ENCODE measurements at places on chromosomes 13 and 19.

- no peak for DNase-seq
Measured at GRCh38 chr19:4052993-4053422, 13.7 kb downstream of the ZBTB7A start.

DNA sequence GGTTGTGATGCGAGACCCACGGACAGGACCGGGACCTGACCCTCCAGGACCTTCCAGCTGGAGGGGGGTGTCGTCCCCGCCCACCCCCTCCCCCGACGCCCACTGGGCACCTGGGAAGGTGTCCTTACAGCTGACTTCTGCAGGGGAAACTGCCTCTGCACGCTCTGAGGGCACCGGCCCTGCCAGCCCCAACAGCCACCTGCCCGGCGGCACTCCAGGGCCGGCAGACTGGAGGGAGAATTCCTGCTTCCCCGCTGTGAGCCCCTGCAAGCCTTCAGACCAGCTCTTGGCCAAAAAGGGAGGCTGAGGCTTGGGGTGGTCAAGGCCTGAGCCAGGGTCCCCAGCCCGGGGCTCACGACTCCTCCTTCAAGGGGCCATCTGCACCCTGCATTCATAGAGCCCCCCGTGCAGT is 1.2 kb downstream of the CNN2 start:
- DNase-seq = no peak

- DNase-seq = no peak
Measured at GRCh38 chr13:24985107-24985506, 110.8 kb upstream of the PABPC3 start.

DNA sequence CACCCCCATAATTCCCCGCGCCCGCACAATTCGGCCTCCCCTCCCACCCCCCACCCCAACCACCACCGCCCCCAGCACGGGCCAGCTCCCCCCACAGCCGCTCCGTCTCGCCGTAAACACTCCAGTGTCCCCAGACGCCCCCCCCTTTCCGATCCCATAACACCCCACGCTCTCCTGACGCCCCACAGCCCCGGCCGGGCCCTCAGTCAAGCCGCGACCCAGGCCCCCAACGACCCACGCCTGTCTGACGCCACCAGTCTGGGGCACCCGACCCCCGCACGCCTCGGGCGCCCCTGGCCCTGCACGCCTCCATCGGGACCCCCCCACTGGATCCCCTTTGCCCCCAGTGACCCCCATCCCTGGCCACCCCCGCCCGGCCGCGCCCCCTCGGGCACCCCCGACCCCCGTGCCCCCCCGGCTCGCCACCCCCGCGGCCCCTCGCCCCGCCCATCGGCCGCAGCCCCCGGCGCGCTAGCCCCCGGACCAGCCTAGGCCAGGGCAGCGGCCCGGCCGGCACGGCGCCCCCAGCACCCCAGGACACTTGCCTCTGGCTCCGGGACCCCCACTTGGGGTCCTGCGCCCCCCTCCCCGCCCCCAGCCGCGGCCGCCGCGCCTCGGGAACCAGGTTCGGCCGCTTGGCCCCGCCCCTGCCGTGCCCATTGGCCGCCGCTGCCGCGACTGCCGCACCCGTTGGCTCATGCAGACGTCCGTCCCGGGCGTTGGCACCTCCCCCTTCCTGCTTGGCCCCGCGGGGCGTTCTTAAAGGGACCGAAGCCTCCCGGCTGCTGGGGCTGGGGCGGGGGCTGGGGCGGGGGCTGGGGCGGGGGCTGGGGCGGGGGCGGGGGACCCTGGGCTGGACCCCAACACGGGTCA is at the start of gene FKBP8:
FKBP8 (minus strand) TSS at position 633 of the 873 bp plus-strand sequence. CDS start 1,603 bp downstream, outside the sequence.
- peak; percentile 90 for DNase-seq

DNA sequence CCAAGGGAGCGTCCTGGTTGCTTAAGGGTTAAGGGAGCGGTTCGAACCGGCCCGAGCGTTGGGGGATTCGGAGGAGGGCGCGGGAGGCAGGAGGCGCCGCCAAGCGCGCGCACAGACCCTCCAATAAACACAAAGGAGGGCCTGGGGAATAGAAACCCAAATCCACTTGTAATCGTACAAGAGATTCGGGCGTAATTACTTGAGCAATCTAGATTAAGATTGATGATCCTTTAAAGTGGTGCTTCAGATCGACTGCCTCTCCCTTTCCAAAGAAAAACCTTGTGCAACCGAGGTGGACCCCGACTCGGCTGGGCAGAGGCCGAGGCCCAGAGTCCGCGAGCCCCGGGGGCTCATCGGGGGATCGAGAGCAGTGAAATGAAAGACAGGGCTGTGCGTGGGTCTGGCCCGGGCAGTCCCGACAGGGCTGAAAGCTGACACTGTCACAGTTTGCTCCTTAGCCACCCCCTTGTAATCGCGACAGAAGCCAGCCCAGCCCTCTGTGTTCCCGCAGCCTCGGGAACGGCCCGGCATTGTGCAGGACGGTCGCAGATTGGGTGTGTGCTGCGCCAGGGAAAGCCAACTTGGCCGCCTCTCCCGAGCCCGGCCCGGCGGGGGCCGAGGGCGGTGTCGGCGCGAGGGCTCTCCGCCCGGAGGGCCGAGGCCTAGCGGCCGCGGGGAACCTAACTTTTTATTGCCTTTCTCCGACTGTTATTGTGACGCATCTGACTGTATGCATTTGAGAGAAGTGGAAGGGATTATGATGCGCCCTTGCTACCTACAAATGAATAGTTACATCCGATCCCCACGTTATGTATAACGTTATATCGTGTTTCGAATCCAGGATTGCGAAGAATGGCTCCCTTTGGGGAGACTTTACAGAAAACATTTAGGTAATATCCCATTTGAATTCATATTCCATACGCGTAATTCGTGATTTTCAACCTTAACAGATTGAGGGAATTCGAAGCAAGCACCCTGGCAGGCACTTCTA is 5.5 kb downstream of the MAB21L1 start:
- no peak for DNase-seq

DNA sequence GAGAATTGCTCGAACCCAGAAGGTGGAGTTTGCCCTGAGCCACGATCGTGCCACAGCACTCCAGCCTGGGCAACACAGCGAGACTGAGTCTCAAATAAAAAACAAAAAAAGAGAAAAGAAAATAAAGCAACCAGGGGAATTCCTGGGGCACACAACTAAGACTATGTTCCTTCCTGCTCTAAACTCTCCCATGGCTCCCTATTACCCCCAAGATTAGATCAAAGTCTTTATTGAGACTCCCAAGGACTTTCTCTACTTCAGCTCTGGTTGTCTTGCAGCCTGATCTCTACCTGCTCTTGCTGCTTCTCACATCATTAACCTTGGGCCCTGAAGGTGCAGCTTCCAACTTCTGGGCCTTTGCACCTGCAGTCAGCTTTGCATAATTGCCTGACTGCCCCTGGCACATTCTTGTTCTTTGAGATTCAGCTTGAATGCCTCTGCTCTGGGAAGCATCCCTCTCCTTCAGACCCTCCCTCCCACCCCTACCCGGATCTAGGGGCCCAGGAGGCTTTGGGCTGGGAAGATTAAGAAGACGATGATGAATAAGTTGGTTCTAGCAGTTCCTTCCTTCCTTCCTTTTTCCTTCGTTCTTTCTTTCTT is 16.8 kb upstream of the CERS4 start:
- no peak for DNase-seq

DNA sequence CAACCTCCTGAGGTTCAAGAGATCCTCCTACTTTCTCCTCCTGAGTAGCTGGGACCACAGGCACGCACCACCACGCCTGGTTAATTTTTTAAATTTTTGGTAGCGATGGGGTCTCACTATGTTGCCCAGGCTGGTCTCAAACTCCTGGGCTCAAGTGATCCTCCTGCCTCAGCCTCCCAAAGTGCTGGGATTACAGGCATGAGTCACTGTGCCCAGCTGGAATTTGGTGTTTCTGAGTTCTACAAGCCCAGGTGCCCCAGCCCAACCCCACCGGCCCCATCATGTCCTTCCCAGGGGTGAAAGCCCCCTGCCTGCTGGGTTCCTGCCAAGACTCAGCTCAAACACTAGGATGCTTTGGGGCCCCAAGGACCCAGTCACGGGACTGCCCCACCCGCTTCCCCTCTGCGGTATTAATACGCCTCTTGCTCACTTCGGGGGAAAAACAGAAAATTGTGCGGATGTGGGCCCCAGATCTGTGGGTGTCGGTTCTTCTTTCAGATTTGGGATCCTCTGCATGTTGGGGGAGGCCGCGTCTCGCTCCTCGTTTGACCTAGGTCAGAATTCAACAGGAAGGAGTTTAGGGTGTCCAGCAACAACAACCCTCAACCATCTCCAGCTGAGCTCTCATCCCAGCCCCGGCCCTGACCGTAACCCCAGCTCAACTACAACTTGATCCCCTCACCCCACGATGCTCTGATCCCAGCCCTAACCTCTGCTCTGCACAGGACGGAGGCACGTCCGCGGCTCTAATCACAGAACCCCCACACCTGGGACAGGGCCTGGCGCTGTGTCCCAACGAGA is 3.7 kb upstream of the FCER2 start:
- DNase-seq = peak; percentile 56

GRCh38 chr19:7986321-7987113 is 18.9 kb downstream of the ELAVL1 start:
- DNase-seq = no peak

DNA sequence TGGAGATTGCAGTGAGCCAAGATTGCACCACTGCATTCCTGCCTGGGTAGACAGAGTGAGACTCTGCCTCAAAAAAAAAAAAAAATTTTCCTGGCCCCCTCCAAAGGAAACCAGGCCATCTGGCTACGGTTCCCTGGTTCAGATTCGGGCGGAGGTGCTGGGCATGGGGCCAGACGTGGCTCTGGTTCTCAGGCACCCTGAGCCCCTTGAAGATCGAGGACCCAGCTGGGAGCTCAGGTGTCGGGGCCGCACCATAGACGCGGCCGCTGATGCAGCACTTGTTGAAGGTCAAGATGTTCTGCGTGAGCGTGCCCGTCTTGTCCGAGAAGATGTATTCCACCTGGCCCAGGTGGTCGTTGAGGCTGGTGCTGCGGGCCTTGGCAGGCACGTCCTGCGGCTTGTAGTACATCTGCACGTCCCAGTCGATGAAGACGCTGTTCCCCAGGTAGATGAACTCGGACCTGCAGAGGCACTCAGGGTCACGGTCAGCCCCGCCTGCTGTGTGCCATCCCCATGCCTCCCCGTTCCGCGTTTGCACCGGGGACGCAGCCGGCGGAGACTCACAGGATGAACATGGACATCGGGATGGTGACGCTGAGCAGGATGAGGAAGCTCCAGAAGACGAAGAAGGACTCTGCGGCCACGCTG is 12.3 kb downstream of the ATP8B3 start:
- DNase-seq = no peak

DNA sequence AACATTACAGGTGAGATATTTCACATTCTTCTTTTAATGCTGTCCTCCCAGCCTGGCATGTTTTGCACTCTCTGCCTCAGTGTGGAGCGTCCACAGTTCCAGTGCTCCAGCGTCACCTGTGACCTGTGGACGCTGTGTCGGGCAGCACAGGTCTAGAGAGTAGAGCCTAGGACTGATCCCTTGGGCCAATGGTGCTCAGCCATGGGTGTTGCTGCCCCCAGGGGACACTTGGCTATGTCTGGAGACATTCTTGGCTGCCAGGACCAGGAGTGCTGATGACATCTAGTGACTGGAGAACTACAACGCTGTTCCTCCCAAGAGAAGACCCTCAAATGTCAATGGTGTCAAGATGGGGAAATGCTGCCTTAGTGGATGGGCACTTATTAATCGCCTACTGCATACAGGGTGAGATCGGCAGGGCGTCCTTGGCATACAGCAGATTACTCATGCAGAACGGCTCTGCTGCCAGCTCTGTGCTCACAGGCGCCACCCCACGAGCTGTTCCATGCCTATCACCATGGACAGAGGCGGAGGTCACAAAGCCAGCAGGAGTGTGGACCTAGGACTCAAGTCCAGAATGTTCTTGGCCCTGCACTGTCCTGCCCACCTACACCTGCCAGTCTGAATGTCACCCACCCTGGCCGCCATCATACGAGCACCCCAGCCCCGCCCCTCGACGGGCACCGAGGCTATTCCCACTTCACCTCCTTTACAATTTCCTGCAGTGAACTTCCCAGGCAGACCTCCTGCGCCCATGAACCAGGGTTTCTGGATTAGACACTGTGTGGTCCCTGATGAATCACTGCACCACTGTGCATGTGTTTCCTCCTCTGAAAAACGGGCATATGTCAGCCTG is 13.9 kb upstream of the MADCAM1 start:
- DNase-seq = no peak

DNA sequence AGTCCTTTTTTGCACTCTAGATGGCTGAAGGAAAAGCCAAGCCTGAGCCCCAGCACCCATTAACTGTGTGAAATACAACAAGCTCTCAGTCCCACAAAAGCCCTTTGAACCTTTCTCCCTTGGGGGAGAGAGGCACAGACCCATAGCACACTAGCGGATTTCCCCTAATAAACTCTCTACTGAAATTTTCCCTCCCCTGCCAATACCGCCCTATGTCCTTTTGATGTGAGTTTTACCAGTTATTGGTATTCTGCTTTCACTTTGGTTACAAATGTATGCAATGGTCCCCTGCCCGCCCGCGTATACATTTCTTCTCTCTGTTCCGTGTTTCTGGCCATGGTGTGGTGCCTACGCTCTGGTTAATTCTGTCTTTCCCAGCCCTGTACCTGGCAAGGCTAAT is 54.0 kb upstream of the MYO16 start:
- DNase-seq = no peak

GRCh38 chr13:103068836-103069235 is 2.6 kb upstream of the SLC10A2 start:
- DNase-seq = no peak

- no peak for DNase-seq
Measured at GRCh38 chr19:54889566-54889965, 15.5 kb downstream of the FCAR start.

- no peak for DNase-seq
Measured at GRCh38 chr19:12774588-12775555, at the start of gene HOOK2. Gene HOOK2 (minus strand): TSS chr19:12775552. CDS start chr19:12775449, 103 bp downstream.

DNA sequence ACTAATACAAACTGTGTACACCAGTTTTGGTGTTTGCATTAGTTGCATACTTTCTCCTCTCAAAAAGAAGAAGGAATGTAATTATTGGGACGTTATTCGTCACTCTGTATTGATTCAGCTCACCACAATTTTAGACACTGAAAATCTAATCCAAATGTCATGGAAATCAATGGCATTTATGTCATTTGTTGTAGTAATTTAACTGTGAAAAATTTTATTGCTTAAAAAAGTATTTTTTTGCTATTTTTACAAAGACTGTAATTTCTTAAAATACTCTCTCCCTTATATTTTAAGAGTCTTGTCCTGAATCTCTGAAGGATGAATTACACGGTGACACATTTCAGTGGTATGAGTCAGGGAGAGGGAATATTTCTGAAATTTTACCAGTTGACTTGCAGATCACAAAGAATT is 2117.6 kb downstream of the PCDH9 start:
- no peak for DNase-seq

Measured in T follicular helper cell (primary cell).